ENCODE measurements at places on chromosomes 6 and 20.

DNA sequence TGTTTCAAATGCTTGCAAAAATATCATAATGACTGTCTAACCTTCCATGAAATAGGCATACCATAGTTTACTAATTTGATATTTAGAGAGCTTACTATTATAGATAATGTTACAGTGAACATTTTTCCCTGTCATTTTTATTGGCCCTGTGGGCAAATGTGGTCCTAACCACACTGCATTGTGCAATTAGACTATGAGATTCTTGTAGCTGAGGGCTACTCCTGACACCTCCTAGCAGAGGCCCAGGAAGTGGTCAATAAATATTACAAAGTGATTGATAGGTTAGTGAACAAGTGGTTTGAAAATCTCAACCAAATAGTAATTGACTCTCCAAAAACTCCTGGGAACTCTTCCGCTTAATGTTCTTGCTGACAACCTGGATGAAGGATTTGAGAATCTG lies 160.5 kb upstream of the KCNG1 start:
- no peak for DNase-seq

DNA sequence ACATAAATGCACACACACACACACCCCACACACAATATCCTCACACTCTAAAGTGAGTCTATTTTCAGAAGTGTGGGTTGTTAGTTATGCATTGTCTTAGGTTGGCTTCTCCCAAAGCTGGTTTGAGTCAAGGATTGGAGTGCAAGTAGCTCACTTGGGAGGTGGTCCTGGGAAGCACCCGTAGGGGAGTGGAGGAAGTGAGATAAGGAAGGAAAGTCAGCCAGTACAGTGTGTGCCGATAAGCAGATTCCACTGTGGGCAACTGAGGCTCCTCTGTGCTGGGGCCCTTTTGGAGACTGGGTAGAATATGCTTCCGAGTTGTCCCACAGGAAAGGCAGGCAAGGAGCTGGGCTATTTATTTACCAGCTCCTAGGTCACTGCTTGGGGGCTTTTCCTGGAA lies 67.2 kb downstream of the PLCB4 start:
- no peak for DNase-seq

DNA sequence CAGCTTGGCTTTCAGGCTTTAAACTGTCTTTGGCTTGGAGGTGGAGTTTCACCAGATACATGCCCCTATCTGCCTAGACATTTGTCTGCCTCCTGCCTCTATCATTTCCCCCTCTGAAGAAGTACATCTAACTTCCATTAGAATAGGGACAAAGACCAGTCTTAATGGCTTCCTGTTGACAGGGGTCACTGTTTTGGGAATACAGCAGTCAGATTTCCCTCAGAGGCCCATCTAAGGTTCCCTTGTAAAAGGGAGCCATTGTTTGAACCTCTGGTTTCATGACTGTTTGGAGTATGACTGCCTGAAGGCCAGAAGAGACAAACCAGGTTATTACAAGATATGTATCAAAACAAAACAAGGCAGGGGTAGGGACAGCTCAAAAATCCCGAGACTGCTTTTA lies 665.7 kb upstream of the GJE1 start:
- no peak for DNase-seq

GRCh38 chr6:158517038-158517437 lies 42.9 kb upstream of the TMEM181 start:
- no peak for DNase-seq

GRCh38 chr6:11525468-11526155 lies 11.9 kb upstream of the TMEM170B start:
- no peak for DNase-seq

DNA sequence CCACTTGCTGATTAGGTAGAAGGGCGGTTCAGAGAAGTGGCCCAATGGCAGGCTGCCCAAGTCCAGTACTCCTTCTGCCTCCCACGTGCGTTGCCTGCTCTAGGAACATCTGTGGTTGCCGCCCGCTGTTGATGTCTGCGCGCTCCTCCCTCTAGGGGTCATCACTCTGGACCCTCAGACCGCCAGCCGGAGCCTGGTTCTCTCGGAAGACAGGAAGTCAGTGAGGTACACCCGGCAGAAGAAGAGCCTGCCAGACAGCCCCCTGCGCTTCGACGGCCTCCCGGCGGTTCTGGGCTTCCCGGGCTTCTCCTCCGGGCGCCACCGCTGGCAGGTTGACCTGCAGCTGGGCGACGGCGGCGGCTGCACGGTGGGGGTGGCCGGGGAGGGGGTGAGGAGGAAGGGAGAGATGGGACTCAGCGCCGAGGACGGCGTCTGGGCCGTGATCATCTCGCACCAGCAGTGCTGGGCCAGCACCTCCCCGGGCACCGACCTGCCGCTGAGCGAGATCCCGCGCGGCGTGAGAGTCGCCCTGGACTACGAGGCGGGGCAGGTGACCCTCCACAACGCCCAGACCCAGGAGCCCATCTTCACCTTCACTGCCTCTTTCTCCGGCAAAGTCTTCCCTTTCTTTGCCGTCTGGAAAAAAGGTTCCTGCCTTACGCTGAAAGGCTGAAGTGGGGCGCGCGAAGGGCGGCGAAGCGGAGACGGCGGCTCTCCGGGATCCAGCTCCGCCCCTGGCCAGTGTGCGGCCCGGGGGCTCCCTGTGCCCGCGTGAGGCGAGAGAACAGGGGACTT lies 8.5 kb downstream of the TRIM15 start:
- DNase-seq = peak; percentile 67

DNA sequence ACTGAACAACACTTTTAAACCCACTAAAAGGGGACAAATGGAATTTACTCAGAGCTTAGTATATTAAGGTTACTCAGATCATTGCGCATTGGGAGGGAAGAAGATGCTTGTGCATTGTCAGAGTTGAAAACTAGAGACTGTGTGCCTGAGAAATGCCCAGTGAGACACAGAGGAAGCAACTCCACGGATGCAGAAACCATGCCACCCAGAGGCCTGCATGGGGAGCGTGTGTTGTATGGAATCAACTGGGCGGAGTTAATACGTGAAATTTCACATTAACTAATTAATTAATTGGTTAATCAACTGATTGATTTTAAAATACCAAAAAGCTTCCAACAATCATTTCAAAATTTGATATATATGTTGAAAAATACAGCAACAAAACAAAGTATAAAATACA lies 391.6 kb downstream of the PLCB1 start:
- peak; percentile 81 for DNase-seq

DNA sequence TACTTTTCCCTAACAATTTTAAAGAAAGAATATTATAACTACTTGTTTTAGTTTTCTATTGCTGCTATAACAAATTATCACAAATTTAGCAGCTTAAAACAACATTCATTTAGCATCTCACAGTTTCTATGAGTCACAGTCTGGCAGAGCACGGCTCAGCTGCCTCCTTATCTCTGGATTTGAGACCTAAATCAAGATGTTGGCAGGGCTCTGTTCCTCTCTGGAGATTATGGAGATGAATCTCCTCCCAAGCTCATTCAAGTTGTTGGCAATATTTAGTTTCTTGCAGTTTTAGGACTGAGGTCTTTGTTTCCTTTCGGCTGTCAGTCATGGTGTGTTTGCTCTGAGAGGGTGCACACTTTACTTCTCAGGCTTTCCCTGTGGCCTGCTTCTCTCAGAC lies 1065.8 kb upstream of the EYS start:
- no peak for DNase-seq

DNA sequence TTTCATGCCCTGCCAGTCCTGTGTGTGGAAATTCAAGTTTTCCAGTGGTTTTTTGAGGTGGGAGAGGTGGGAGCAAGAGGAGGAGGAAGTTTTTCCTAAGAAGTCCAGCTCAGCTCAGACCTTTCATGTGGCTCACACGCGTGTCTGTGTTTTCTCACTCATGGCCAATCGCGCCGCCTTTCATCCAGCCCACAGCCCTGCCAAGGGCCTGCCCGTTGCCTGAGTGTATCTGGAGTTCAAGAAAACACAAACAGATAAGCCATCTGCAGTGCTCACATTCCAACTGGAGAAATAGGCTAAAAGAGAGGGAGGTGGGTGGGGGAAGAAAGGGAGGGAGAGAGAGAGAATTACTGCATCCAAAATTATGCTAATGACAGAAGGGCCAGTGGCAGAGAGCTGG lies 12.6 kb upstream of the MPC1 start:
- DNase-seq = no peak

GRCh38 chr6:31842053-31842452 lies 14.5 kb downstream of the HSPA1B start:
- DNase-seq = no peak

DNA sequence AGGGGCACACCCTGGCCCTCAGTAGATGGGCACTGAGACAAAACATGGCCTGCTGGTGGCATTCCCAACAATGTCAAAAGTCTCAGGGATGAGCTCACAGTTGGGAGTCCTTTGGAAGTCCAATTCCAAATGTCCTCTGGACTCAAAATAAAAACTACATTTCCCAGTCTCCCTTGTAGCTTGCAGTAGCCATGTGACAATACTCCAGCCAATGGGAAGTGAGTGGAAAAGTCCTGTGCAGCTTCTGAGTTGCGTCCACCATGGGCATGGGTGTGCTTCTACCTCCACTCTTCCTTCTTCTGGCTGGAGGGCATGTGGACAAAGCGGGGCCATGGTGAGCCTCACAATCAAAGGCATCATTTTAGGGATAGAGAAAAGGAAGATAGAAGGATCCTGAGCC lies 5.8 kb upstream of the ADAM33 start:
- no peak for DNase-seq

- peak; percentile 93 for DNase-seq
Measured at GRCh38 chr6:52517502-52518278, 59.2 kb downstream of the TRAM2 start.

- DNase-seq = no peak
Measured at GRCh38 chr6:131838051-131838450, 30.2 kb downstream of the ENPP1 start.

DNA sequence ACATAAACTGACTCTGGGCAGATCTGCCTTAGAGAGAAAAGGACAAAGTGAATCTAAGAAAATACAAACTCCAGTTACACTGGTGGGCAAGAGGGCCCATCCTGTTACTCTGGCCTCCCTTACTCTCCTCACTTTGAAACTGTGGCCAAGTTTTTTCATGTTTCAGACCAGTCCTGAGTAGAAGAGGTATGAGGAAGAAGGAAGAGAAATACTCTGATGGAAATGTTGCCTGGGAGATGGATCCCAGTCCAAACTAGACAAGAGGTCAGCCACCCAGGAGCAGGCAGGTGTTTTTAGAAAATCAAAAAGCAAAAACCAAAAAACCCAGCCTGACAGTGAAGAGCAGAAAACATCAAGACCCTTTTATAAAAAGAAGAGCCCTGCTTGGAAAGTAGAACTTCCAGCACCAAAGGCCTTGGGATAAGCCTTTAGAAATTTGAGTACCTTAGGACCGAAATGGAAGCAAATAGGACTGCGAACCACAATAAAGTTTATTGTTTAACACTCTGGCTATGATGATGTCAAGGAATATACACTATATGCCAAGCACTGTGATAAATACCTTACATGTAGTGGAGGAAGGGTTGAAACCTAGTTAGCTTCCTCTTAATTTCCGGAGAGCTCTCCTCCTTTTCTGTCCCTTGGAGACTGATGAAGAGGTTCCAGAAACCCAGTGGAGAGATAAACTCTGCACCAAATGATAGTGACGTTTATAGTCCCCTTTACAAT lies 123.1 kb downstream of the KLHL32 start:
- DNase-seq = no peak

DNA sequence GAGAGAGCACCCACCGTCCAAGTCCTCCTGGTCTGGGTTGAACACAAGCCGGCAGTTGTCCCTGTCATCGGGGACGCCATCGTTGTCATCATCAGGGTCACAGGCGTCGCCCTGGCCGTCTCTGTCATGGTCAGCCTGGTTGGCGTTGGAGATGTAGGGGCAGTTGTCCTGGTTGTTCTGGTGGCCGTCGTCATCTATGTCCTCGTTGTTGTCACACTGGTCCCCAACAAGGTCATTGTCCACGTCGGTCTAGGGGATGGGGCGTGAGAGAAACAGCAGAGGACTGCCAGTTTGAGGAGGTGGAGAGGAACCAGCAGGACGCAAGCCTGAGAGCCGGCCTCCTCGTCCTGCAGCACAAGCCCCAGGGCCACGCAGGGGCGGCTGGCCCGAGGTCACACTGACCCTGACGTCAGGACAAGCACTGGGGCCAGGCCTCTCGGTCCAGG lies 28.5 kb downstream of the THBS2 start:
- no peak for DNase-seq

- no peak for DNase-seq
Measured at GRCh38 chr6:108836061-108836460, 12.2 kb upstream of the ARMC2 start.

- no peak for DNase-seq
Measured at GRCh38 chr6:127786109-127786508, 114.7 kb downstream of the THEMIS start.

DNA sequence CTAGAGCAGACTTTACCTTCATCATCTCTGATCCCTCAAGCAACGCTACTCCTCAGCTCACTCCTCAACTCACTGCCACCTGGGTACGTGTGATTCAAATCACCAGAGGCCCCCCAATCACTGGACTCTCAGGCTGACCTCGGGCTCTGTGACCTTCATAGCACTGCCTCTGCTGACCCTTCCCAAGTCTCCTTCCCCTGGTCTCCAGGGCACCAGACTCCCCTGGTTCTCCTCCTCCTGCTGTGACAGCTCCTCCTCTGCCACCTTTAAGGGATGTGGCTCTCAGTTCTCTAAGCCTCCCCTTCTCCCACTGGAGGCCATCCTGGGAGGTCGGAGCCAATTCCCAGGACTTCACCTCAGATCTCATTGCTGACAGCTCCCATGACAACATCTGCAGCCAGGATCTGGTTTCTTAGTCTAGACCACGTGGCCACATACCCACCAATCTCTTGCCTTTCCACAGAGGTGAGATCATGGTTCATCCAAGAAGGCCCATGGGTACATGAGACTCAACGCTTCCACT lies 90.4 kb downstream of the NFATC2 start:
- DNase-seq = no peak

GRCh38 chr20:50919567-50919966 lies 11.7 kb downstream of the ADNP start:
- DNase-seq = peak; percentile 41

DNA sequence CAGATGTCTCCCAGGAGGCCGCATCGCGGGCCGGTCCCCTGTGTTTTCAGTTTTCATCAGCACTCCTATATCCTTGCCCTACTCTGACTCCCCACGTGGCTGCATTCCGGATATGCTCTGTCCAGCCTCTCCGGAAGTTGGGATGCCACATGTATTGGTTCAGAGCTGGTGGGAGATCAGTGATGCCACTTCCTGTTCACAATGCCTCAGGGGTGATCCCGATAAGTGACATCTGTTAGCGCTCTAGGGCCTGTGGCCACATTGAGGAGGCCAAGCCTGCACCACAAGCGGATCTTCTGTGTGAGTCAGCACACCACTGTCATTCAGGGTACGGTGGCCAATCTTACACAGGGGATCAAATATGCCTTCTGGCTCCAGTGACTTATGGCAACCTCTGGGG lies 57.8 kb downstream of the PPP1R3G start:
- no peak for DNase-seq

- peak; percentile 10 for DNase-seq
Measured at GRCh38 chr20:20847814-20848213, 135.4 kb upstream of the RALGAPA2 start.

- no peak for DNase-seq
Measured at GRCh38 chr20:16433293-16433580, 140.0 kb downstream of the KIF16B start.

GRCh38 chr20:237929-238328 lies 10.9 kb downstream of the DEFB129 start:
- no peak for DNase-seq
